IMR-90 (cell line): ENCODE measurements at places on chromosomes 11 and 22. TPM values are rescaled to one million over a fixed set of nuclear protein-coding genes. Genes with fewer than 3 reads are reported as not detected.

The NAGA gene
- total RNA-seq, result 34.4 and 44.8 TPM in 2 replicates

The GGTLC2 gene
- total RNA-seq, result not detected in 2 replicates

The GSTT2B gene
- total RNA-seq, result 13.1 and 15.1 TPM in 2 replicates

The GAL3ST3 gene
- total RNA-seq, result not detected in 2 replicates

GRCh38 chr11:117230999-117231841 is 653 bp downstream of the PCSK7 start:
- no peak for DNase-seq

- DNase-seq, result no peak
Observed at GRCh38 chr22:25651332-25652085, 87.0 kb downstream of the GRK3 start.

GRCh38 chr11:66042227-66042995 is 6.5 kb downstream of the GAL3ST3 start:
- DNase-seq, result no peak

GRCh38 chr11:16028419-16028818 is 327.9 kb downstream of the SOX6 start:
- DNase-seq, result peak; percentile 45

DNA sequence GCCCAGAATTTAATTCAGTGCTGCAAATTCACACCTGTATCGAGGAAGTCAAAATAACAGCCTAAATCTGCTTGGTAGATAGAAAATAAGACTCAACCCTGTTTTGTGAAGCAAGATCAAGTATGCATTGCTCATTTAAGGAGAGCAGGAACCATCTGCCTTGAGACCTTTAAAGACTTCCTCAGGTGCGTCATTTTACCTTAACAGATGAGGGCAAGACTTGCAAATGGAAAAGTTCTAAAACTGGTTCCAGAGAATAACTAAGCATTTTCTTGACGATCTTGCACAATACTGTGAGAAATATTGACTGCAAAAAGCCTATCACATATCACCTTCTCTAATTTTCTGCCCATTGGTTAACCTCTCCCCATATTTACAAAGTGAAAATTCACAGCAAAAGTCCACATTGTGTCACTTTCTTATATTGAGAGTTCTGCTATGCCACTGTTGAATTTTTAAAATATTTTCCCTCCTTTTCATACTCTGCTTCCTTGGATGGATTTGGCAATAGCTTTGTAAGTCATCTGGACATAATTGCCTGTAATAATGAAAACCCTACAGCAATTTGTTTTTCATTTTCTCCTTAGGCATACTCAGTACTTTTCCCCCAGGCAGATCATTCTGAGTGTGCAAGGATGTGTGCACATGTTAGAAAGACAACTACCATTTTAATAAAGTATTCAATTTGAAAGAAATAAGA is 234.2 kb downstream of the AASDHPPT start:
- DNase-seq, result no peak

GRCh38 chr22:39414886-39415285 is 15.3 kb downstream of the TAB1 start:
- DNase-seq, result no peak

GRCh38 chr11:37105427-37105826 is 507.4 kb upstream of the RAG2 start:
- DNase-seq, result no peak

GRCh38 chr11:104145062-104145461 is 18.9 kb downstream of the PDGFD start:
- no peak for DNase-seq

GRCh38 chr22:44618400-44618799 is 83.6 kb upstream of the PRR5 start:
- no peak for DNase-seq

DNA sequence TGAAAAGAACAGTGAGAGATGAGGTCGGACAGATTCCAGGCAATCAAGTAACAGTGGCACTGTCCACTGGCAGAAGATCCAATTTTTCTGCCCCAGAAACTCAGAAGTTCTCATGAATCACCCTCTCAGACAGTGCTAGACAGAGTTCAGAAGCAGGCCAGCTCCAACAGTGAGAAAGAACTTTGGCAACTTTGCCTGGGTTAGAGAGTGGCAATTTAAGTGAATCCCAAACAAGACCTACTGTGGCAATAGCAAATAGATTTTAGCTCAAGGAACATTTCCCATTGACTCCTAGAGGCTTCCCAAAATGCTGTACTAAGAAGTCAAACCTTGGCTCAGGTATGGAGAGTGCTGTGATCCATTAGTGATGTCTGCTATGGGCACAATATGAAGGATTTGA is 12.3 kb downstream of the CD44 start:
- DNase-seq, result no peak

GRCh38 chr11:36460220-36460619 is 49.9 kb downstream of the TRAF6 start:
- DNase-seq, result no peak

DNA sequence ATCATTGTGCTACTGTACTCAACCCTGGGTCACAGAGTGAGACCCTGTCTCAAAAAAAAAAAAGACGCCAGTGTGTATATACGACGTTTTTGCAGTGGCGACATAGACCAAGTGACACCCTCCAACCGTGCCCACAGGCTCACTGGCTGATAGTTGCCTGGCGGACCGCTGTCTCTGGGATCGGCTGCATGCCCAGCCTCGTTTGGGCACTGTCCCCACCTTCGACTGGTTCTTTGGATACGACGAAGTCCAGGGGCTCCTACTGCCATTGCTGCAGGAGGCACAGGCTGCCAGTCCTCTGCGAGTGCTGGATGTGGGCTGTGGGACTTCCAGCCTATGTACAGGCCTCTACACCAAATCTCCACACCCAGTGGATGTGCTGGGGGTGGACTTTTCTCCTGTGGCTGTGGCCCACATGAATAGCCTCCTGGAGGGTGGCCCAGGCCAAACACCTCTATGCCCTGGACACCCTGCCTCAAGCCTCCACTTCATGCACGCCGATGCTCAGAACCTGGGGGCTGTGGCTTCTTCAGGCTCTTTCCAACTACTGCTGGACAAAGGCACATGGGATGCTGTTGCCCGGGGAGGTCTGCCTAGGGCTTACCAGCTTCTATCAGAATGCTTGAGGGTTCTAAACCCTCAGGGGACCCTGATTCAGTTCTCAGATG is 1.3 kb downstream of the CSKMT start:
- no peak for DNase-seq

DNA sequence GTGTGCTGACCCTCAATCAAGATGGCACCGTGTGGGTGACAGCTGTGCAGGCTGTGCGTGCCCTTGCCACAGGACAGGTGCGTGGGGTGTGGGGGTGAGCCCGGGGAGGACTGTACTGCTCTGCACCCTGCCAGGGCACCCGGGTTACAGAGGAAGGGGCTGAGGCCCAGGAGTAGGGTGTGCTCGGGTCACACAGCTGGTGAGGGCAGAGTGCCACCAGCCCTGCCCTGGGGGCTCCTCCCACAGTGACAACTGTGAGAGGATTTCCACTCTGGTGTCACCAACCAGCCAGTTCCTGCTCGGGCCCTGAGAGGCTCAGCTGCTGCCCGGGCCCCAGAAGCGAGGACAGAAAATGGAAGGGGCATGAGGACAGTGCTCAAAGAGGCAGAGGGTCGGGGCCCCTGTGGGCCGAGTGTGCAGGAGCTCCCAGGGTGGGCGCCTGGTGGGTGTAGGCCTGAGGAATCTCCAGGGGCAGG is 20.5 kb downstream of the TRMU start:
- DNase-seq, result no peak
